ENCODE measurements at places on chromosomes 7 and 10.

GRCh38 chr10:65346466-65346865 lies 1579.4 kb upstream of the LRRTM3 start:
- H3K27ac ChIP-seq, result no peak overlapping the region
- no peaks in the 10 kb centered on the region for H3K4me1 ChIP-seq
- no peak for DNase-seq
- no peak overlapping the region for H3K4me3 ChIP-seq

DNA sequence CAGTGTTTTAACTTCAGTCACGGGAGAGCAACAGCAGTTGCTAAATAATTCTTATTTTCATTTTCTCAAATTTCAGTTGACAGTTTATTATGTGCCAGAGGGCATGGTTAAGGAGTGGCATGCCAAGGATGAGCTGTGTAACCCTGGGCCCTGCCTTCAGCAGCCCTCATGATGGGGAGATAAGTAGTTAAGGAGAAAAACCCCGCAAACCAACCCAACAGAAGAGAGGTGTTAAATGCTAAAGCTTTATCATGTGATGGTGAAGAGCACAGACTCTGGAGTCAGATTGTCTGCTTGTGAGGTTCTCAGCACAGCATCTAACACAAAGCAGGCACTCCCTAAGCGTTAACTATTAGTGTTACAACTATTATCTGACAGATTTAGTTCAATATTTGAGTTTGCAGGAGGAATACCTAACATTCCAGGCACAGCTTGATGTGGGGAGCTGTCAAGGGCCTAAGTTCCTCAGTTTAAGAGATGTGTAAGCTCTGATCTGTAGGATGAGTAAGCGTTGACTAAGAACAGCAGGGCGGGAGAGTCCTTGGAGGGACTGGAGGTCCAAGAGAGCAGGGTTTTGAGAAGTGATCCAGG lies 29.6 kb downstream of the STAM start:
- H3K36me3 ChIP-seq, result no peaks in the 10 kb centered on the region
- H3K4me3 ChIP-seq, result no peak overlapping the region
- DNase-seq, result no peak
- no peak overlapping the region for H3K27ac ChIP-seq
- peaks cover 10% of the 10 kb centered on the region for H3K4me1 ChIP-seq

DNA sequence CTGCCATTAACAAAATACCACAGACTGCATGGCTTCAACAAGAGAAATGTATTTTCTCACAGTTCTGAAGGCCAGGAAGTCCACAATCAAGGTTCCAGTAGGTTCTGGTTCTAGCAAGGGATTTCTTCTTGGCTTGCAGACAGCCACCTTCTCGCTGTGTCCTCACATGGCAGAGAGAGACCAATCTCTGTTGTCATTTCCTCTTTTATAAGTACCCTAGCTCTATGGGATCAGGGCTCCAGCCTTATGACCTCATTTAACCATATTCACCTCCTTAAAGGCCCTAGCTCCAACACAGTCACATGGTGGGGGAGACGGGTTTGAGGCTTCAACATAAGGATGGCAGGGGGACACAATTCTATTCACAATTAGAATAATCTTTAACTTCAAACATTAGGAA lies 23.6 kb downstream of the ABI1 start:
- H3K4me1 ChIP-seq, result peaks cover 19% of the 10 kb centered on the region
- no peak overlapping the region for H3K4me3 ChIP-seq
- H3K27me3 ChIP-seq, result no peaks in the 10 kb centered on the region
- DNase-seq, result no peak
- H3K36me3 ChIP-seq, result no peaks in the 10 kb centered on the region

- H3K27me3 ChIP-seq, result no peaks in the 10 kb centered on the region
- H3K36me3 ChIP-seq, result peaks cover 74% of the 10 kb centered on the region
- no peak for DNase-seq
- peaks cover 6% of the 10 kb centered on the region for H3K4me1 ChIP-seq
- no peak overlapping the region for H3K27ac ChIP-seq
These were observed 31.9 kb downstream of the PCBD1 start for GRCh38 chr10:70856454-70856853.
